ENCODE measurements at places on chromosomes 7 and 10.

GRCh38 chr10:21473541-21473940 is 51.9 kb downstream of the SKIDA1 start:
- DNase-seq, result no peak

- no peak for DNase-seq
Measured at GRCh38 chr7:123625254-123625653, 23.6 kb downstream of the ASB15 start.

GRCh38 chr7:150948791-150949251 is 29.3 kb downstream of the KCNH2 start:
- DNase-seq, result no peak

DNA sequence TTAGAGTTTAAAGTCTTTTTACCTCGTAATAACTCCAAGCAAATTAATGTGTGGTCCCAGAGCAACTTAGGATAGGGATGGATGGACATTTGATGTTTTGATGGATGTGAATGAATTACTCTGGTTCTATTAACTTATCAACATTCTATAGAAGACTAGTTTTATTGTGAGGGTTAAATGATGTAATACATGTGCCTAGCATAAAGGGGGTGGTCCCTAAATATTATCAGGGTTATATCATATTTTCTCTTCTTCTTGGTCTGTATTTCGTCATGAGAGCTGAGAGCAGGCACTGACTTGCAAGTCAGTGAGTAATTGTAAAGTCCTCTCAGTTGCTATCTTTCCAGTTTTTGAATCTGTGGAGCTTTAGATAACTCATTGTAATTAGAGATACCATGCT is 219.3 kb downstream of the GATA3 start:
- DNase-seq, result no peak

GRCh38 chr7:2416063-2416462 is 12.7 kb downstream of the CHST12 start:
- DNase-seq, result no peak

GRCh38 chr10:32139223-32140073 is 83.2 kb upstream of the KIF5B start:
- peak; percentile 72 for DNase-seq

DNA sequence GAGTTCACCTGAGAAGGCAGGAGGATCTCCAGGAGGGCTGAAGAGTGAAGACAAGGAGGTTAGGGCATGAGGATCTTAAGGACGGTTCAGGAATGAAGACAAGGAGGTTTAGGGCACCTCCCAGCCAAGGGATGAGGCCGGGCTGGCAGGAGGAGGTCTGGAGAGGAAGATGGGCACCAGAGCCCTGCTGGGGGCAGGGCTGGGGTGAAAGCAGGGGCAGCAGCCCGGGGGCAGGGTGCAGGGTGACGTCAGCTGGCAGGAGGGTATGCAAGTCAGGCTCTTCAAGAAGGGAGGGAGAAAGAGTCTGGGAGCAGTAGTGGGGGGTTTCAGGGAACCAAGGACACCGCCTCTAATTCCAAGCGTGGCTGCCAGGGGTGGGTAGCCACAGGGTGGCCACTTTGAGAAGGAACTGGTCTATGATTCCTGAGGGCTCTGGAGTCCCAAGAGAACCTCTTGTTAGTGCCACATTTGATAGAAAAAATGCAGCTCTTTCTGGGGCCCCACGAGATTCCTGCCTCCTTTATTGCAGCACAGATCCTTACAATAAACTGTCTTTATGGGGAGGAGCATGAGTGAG is 101.6 kb downstream of the C10orf90 start:
- DNase-seq, result no peak

DNA sequence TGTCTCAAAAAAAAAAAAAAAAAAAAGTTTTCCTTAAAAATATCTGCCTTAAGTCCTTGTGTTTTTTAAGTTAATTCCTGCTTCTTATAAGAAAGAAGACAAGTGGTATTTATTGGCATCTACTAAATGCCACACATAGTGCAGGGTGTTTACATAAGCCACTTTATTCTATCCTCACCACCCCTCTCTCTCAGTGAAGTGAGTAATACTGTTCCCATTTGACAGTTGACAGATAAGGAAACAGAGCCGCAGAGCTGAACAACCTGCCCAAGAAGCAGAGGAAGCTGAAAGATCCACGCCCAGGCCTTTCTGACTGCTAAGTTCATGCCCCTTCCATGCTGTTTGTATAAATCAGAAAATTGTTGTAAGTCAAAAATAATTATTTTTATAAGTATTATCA is 54.1 kb downstream of the ABLIM1 start:
- DNase-seq, result no peak

GRCh38 chr10:62501547-62501946 is 127.4 kb downstream of the ZNF365 start:
- no peak for DNase-seq

DNA sequence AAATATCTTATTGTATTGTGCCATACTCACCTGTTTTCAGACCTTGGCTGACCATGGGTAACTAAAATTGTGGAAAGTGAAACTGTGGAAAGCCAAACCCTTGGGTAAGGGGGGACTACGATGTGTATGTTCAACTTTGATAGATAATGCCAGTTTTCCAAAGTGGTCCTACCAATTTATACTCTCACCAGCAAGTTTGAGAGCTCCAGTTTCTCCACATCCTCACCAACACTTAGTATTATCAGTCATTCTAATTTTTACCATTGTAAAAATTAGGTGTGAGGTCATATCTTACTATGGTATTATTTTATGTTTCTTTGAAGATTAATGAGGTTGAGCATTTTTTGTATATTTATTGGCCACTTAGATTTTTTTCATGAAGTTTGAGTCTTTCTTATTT is 346.9 kb upstream of the PODXL start:
- DNase-seq, result no peak

DNA sequence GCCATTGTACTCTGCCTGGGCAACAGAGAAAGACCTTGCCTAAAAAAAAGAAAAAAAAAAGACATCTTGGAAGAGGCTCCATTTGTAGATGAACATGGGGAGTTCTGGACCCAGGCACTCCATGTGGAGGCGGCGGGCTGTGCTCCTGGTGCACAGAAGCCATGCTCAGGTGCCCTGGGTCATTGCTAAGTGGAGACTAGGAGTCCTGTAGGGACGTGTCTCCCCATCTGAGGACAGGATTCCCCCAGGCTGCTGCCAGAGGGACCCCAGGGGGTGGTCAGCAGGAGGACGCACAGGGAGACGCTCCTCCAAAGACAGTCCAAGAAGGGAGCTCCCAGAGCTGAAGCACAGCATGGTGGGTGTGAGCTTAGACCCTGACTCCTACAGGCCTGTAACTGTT is 34.3 kb downstream of the SBDS start:
- no peak for DNase-seq

- DNase-seq, result no peak
Measured at GRCh38 chr10:33441561-33441960, 107.1 kb upstream of the NRP1 start.

DNA sequence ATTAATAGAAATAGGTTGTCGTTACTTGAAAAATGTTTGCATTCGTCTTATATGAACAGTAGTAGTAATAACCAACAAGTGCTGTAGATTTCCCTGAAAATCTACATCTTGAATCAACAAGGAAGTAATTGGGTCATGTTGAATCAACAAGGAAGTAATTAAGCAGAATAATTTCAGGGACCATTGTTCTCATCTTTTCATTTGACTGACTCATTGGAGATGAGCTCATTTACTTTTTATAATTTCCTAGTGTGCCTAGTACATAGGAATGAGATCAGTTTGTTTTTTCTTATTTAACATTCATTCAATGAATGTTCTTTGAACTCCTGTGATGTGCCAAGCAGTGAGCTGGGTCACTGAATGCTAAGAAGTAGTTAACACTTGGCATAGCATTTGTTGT is 8.2 kb downstream of the CLDN12 start:
- DNase-seq, result no peak

GRCh38 chr7:138890499-138891445 is 90.4 kb downstream of the KIAA1549 start:
- peak; percentile 49 for DNase-seq

DNA sequence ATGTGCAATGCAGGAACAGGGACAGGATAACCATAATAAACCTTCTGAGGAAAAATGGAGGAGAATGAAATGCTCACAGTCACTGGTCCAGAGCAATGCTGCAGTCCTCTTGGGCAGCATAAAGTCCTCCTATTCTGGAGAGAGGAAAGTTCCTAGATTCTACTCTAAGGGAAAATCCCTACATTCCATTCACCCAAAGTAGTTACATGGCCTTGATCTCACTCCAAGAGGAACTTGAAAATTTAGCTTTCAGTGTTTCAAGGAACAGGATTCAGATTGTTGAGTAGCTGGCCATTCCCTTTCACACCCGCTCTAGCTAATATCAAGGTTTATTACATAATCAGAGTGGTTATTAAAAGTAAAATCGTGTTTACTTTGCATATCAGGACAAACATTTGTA is 168.3 kb downstream of the CHRM2 start:
- DNase-seq, result no peak

DNA sequence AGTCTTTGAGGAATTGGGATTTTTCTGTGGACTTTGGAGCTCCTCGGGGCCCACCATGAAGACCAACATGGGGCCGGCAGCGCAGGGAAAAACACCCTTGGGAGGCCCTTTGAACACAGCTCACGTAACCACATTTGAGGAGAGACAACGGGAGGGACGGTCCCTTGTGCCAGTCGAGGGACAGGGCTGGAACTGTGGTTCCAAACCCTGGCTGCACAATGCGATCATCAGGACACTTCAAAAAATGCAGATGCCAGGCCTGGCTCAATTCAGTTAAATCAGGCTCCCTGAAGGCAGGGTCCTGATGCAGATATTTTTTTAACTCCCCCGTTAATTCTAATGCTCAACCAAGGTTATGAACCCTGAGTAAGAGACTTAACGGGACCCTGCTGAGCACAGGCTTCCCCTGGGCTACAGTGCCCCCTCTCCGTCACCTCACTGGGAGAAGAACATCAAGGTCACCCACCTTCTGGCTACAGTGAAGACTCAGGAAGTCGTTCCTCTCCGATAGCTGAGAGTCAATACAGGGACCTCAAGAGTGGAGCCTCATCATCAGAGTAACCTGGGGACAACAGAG is 30.4 kb downstream of the LYZL1 start:
- no peak for DNase-seq

DNA sequence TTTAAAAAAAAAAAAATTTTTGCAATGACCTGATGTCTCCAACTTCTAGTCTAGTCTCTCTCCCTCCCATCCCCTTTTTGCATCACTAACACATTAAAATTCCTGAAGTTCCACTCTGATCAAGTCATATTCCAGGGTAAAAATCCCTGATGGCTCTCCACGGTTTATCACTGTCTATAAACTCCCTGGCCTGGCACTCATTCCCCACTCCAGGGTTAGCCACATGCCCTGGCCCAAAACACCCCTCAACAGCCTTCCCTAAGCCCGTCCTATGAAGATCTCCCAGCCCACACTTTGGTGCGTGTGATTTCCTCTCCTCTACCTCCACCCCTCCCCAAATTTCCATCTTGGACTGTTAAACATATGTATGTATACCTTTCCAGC is 125.4 kb downstream of the JAZF1 start:
- DNase-seq, result no peak

- DNase-seq, result no peak
Measured at GRCh38 chr7:108280136-108280535, 150.0 kb upstream of the LAMB4 start.

- DNase-seq, result no peak
Measured at GRCh38 chr10:88196291-88196690, 332.9 kb downstream of the PTEN start.

DNA sequence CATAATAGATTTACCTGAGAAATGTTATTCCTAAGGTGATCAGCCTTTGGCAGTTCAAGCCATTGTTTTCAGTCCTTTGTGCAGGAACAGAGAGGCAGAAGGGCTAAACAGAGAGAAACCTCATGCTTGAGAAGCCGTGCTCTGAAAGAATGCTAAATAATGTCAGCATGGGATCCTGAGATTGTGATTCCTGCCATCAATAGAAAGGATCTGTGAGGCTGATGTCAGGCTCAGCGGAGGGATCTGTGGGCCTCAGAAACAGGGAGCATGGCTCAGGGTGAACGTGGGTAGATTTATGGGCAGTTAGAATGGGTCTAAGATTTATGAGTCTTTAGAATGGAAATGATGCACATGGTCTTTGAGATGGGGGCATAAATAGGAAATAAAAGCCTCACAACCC is 439.2 kb upstream of the IGFBP3 start:
- DNase-seq, result no peak

DNA sequence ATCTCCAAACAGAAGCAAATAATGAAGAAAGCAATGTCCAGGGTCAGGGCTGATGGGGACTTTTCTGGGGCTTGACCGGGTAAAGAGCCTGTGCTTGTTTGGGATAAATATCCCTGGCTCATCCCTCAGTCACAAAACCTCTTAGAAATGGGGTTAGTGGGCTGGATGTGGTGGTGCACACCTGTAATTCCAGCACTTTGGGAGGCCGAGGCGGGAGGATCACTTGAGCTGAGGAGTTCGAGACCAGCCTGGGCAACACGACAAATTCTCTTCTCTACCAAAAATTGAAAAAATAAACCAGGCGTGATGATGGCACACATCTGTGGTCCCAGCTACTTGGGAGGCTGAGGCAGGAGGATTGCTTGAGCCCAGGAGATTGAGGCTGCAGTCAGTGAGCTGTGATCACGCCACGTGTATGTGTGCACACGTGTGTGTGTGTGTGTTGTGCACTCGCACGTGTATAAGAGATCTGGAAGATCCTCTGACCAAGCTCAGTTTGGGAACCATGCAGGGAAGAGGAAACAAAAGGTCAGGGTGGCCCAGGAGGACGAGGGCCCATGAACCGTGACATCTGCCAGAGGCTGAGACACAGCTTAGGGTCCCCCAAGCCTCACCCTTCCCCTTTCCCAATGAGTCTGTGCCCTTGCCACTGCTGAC is 258.6 kb downstream of the TEX36 start:
- no peak for DNase-seq

DNA sequence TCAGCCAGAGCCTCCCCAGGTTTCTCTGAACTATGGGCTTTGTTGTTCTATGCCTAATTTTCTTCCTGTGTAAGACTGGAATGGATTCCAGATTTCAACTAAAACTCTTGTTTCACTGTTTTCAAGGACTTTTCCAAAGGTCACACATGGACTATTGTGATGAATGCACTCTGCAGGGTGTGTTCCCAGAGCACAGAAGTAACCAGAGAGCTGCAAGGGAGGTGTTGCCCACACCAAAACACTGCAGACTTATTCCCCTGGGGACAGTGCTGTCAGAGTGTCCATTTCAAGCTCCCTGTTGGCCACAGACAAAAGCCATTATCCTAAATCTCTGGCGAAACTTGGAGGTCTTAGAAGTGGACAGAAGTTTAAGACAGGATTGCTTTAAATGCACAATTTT is 231.6 kb downstream of the TRIL start:
- no peak for DNase-seq

DNA sequence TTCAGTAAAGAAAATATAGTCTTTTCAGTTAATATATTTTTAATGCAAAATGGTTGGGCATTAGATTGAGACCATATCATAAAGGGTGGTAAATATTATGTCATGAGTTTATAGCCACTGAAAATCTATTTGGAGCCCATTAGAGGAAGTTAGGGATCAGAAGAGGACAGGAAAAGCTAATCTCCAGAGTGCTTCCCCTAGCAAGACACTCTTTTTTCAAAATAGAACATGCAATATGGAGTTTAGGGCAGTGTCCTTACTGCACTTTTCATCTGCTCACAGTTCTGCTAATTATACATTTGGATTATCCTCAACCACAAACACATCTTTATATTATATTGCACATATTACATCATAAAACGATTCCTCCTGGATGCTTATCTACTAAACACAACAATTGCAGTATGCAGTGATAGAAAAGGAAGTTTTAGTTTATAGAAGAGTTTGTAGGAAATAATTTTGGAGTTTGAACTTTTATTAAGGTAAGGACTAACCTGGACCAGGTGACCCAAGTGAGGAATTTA is 159.8 kb downstream of the PHF14 start:
- no peak for DNase-seq
